ENCODE measurements at places on chromosomes 1 and 21.

GRCh38 chr1:203871114-203871880 is 9.9 kb downstream of the SNRPE start:
- no peak for DNase-seq

- no peak for DNase-seq
Observed at GRCh38 chr1:201545851-201546492, 7.0 kb downstream of the NAV1 start.

- DNase-seq, result no peak
Observed at GRCh38 chr1:167762061-167762746, 40.4 kb downstream of the MPZL1 start.

DNA sequence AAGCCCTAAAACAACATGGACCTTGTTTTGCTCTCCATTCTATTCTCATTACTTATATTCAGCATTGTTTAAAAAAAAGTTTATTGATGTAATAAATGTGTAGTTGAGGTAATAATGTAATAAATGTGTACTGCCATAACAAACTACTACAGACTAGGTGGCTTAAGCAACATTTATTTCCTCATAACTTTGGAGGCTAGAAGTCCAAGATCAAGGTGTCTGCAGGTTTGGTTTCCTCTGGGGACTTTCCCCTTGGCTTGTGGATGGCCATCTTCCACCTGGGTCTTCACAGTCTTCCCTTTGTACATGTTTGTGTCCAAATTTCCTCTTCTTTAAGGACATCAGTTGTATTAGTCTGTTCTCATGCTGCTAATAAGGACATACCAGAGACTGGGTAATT is 93.1 kb downstream of the LMO4 start:
- no peak for DNase-seq

DNA sequence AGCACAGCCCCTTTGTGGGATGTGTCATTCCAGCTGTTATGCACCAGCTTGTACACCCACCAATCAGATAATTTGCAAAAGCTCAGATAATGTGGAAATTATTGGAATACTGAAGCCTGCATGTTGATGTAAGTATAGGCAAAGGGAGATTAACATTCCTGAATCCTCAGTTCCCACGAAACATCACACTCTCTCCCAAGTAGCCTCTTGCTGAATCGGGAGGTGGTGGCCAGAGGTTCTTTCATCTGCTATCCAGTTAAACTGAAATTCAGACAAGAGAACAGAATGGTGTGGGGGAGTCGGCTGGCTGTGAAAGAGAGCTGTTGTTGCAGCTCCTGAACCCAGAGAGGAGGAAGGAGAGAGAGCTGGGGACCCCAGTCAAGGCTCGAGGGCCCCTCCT is 170.9 kb downstream of the ZBTB18 start:
- no peak for DNase-seq

DNA sequence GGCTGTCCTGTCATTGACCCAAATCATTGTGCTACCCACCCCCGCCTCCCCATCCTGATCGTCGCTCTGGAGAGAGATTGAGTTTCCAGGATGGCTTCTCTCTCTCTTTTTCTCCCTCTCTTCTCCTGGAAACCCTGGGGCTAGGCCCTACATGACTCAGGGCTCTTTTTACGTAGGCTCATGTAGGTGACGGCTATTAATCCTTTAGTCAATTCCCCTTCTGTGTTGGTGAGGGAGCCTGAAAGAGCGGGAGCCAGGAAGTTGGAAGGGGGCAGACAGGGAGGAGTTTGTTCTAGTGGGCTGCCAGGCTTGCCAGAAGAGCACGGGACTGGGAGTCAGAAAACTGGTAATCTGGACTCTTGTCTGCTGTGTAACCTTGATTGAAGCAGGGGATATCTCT is 9.7 kb downstream of the ATP2B4 start:
- no peak for DNase-seq

- no peak for DNase-seq
Observed at GRCh38 chr1:168583571-168583970, 7.2 kb downstream of the XCL1 start.

- DNase-seq, result no peak
Observed at GRCh38 chr1:227893949-227894721, 53.6 kb downstream of the WNT9A start.

- DNase-seq, result no peak
Observed at GRCh38 chr1:227577500-227577899, 14.1 kb downstream of the ZNF678 start.
